Mesothelial cell of epicardium (in vitro differentiated cells): ENCODE measurements at places on chromosomes 1 and 21.
A peak's percentile ranks its signal among the peaks of the same experiment; 100 is the strongest.

- DNase-seq, result no peak
These were observed 2.4 kb downstream of the KLHDC9 start for GRCh38 chr1:161100556-161100955.

DNA sequence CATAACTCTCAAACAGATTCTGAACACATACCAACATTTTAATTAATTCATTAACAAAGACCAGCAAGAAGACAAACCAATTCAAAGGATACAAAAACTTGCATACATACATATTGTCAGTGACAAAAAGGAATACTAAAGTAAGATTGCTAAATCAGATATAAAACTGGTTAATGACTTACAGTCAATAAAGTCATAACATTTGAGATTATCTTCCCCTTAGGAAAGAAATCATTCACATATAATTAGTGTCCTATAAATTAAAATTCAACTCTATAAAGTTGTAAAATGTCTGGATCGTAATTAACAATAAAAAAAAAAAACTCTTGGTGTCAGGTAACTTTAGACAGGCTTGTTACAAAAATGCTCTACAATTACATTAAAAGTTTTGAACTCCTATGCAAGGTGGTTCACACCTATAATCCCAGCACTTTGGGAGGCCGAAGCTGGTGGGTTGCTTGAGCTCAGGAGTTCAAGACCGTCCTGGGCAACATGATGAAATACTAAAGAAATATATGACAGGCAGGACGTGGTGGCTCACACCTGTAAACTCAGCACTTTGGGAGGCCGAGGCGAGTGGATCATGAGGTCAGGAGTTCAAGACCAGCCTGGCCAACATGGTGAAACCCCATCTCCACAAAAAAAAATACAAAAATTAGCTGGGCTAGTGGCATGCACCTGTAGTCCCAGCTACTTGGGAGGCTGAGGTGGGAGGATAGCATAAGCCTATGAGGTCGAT lies 17.7 kb upstream of the RAB3B start:
- DNase-seq, result no peak

DNA sequence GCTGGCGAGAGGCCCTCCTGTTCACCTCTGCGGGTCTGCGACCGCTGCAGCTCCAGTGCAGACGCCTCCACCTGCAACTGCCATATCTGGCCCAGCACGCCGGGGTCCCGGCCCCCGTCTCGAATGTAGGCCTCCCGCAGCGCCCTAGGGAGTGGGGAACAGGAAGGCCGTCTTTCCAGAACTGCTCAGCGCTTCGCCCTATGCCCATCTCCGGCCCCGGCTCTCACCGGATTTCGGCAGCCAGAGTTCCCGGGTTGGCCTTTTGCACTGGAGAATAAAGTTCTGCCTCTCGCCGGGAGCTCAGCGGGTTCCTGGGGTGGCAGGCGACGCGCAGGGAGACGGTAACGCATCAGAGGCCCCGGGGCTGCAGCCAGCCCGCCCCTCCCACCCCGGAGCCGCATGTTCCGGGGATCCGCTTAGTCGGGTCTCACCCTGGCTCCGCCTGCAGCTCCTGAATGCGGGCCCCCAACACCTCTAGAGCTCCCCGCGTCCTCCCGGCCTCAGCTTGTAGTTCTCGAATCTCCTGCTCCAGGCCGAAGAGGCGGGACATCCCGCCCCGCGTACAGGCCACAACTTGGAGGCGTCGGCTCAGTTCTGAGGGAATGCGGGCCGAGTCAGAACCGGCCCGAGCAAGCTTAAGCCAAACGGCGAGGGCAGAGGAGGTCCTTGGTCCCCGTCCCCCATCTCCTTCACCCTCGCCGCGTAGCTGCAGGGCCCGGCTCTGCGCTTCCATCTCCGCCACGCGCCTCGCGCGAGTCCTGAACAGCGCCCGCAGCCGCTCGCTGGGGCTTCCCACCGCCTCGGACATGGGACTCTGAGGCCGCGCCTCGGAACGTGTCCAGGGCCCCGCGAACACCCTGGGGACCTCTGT lies 1.1 kb downstream of the CCDC17 start:
- DNase-seq, result no peak

GRCh38 chr21:39666681-39667315 lies 54.1 kb downstream of the B3GALT5 start:
- DNase-seq, result no peak

DNA sequence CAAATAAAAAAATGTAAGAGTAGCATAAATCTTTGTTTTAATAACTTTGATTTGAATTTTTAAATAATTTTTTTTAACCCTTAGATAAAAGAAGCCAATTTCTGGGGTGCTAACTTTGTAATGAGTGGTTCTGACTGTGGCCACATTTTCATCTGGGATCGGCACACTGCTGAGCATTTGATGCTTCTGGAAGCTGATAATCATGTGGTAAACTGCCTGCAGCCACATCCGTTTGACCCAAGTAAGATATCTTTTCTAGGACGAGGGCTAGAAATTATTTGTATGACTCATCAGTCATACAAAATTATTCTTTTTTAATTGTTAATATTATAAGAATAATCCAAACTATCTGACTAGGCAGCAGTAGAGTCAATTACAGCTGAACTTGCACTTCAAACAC lies 71.2 kb downstream of the GPR161 start:
- DNase-seq, result no peak

- no peak for DNase-seq
These were observed 20.9 kb upstream of the NCMAP start for GRCh38 chr1:24535021-24535424.

- no peak for DNase-seq
These were observed 757.1 kb downstream of the KCNT2 start for GRCh38 chr1:195851016-195851601.

- DNase-seq, result no peak
These were observed 27.6 kb downstream of the CLDN14 start for GRCh38 chr21:36452281-36452825.

DNA sequence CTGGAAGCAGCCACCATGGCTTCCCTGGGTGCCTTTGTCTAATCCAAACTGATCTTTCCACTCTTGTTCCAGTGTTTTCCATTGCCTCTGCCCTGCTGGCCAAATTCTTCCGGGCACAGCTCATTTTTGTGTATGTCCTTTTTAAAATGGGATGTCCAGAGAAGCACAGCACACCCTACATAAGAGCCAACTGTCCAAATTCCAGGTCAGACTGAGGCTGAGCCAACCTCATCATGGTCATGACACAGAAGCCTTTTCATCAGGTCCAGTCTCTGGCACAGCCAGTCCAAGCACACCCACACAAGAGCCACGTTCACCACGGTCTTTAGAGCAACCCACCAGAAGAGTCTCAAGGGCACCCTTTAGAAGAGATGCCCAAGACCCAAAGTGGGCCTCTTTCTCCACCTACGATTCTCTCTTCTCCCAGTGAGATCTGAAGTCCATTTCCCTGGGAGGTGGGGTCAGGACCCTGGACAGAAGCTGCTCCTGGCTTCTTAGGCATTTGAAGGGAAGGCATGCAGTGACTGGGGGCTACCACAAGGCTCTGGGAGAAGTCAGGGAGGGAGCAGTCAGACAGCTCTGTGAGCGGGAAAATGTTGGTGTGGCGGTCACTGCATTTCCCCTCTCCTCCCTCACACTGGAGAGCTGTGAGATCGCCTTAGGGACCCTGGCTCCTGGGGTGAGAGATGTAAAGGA lies 53.2 kb downstream of the SYT2 start:
- DNase-seq, result no peak

DNA sequence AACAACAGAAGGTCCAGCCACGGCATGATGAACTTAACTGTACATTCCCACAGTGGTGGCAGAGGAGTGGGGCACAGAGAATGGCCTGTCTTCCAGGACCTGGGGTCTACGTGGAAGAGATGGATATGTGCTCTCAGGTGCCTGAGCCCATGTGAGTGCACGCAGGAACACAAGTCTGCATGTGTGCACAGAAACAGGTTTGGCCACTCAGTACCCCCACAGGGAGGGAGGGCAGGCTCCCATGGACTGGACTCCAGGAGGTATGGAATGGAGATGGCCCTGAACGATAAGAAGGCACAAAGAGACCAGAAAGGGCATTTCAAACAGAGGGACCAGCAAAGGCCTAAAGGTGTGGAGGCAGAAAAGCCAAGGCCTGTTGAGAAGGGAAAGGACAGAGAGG lies 10.8 kb downstream of the COL9A2 start:
- DNase-seq, result no peak

GRCh38 chr1:38786040-38786436 lies 73.5 kb downstream of the RRAGC start:
- no peak for DNase-seq

- DNase-seq, result peak; percentile 60
These were observed 64.8 kb downstream of the ALPL start for GRCh38 chr1:21573971-21574465.

GRCh38 chr1:202624088-202624780 lies 86.0 kb downstream of the SYT2 start:
- DNase-seq, result no peak

DNA sequence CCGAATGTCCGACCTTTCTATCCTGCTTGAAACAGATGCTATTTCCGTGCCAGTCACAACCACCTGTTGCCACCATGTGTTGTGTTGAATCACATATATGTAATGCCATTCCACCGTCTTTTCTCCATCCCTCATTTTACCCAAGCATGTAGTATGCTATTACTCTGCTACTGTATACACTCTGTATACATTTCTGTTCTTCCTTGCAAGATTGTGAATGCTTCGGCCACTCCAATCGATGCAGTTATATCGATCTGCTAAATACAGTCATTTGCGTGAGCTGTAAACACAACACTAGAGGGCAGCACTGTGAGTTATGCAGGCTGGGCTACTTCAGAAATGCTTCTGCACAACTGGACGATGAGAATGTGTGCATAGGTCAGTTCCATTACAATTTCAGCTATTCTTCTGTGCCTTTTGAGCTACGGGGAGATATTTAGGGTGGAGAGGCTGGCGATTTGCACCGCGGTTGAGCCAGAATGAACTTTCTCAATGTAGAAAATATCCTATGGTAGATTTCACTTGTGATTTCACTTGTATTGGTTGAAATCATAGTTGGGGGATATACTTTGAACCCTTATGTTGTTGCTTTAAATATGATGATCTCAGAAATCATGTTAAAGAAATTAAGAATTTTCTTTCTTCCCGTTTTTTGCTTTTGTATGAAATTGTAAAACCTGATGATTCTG lies 289.8 kb downstream of the NTNG1 start:
- no peak for DNase-seq

- no peak for DNase-seq
These were observed 6.2 kb downstream of the COL18A1 start for GRCh38 chr21:45410865-45411809.

DNA sequence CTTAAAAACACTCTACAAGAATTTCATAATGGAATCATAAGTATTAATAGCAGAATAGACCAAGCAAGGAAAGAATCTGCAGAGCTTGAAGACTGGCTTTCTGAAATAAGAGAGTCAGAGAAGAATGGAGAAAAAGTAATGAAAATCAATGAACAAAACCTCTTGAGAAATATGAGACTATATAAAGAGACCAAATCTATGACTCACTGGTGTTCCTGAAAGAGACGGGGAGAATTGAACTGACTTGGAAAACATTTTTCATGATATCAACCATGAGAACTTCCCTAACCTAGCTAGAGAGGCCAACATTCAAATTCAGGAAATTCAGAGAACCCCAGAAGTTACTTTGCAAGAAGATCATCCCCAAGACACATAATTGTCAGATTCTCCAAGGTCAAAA lies 85.6 kb downstream of the GDAP2 start:
- no peak for DNase-seq

GRCh38 chr1:56516539-56517252 lies 62.7 kb downstream of the PLPP3 start:
- no peak for DNase-seq

DNA sequence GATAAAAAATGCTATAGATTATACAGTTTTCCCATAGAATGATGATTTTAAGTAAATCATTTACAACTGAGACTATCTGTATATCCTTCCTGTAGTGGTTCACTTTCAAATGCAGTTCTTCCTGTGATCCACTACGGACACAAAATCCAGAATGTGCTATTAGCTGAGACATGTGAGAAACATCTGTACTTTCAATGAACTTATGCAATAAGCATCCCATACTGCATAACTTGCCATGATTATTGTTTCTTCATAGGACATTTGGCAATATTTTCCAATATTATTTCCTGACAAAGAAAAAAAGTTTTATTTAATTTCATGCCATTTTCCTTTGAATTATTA lies 83.5 kb upstream of the PRDX6 start:
- no peak for DNase-seq

- no peak for DNase-seq
These were observed 1143.6 kb upstream of the ADGRL2 start for GRCh38 chr1:80657044-80657643.

- DNase-seq, result no peak
These were observed 37.9 kb upstream of the EEIG2 start for GRCh38 chr1:108521990-108522393.

GRCh38 chr21:38561613-38562581 lies 63.6 kb upstream of the ERG start:
- no peak for DNase-seq

GRCh38 chr1:15170071-15170470 lies 16.5 kb downstream of the TMEM51 start:
- DNase-seq, result no peak

DNA sequence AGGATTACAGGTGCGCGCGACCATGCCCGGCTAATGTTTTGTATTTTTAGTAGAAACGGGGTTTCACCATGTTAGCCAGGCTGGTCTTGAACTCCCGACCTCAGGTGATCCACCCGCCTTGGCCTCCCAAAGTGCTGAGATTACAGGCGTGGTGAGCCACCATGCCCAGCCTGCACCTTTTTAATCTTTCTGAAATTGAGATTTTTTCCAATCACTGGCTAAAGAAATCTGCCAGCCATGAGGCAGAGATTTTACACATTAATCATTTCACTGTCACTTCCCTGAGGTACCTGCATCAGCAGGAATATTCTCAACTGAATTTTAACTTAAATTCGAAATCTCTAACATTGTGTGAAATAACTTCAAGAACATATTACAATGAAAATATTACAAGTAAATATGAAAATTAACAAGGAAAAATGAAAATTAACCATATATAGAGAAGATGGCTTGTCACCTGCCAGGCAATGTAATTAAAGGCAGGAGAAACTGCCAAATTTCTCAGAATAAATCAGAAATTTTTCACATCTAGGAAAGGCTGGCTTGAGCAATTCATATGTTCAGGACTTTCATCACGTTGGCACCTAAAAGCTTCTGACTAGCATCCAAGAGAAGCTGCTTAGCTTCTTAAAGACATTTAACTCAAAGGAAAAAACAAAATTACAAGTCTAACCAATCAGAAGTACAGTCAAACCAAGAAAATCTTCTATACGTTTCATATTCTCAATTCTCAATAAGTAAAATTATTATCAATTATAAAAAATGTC lies 5.9 kb downstream of the ANKRD13C start:
- no peak for DNase-seq

DNA sequence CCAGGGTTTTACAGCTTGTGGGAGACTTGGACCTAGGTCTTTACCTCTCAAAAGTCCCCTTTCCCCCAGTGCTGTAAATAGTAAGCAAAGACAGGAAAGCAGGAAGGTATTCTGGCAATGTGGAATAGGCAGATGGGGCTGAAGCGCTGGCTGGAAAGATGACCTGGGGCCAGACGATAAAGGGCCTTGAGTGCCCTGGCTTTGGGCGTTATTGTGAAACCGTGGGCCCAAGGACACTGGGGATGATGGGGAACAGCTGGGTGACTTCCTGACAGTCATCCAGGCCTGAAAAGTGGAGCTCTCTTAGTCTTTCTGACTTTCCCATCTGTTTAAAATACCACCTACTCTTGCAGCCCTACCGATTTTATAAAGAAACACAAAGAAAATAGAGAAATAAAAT lies 16.3 kb downstream of the URB2 start:
- no peak for DNase-seq

- DNase-seq, result no peak
These were observed 21.2 kb downstream of the AGRN start for GRCh38 chr1:1041092-1041523.

GRCh38 chr1:96416701-96417444 lies 304.7 kb upstream of the PTBP2 start:
- DNase-seq, result no peak
